G401 (cell line): ENCODE measurements at places on chromosomes 7 and 10.
A peak's percentile ranks its signal among the peaks of the same experiment; 100 is the strongest.

DNA sequence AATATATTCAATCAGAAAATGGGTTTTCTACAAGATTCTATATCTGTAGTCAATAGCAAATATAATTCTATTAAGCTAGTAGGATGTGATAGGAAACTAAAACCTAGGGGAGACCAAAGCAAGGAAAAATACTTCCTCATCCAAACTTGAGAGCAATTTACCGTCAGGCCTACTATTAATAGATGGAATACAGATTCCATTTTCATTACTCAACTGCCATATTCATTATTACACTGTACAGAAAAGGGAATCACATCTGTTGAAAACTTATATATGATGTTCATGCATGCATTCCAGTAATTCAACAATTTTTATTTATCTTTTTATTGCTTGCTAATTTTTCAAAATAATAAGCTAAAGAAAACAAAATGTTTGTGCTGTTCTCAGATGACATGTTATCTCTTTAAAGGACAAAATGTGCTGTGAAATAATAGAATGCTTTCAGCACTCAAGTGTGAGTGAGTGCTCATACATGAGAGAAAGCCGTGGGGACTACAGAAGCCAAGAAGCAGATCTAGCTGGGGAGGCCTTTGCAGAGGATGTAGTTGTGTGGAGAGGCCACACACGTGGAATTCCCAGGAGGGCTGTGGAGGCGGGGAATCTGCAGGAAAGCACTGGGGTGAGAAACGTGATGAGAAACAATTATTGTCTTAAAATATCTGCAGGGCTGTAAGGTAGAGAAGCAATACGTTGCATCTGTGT lies 110.0 kb downstream of the EGFR start:
- DNase-seq, result no peak

DNA sequence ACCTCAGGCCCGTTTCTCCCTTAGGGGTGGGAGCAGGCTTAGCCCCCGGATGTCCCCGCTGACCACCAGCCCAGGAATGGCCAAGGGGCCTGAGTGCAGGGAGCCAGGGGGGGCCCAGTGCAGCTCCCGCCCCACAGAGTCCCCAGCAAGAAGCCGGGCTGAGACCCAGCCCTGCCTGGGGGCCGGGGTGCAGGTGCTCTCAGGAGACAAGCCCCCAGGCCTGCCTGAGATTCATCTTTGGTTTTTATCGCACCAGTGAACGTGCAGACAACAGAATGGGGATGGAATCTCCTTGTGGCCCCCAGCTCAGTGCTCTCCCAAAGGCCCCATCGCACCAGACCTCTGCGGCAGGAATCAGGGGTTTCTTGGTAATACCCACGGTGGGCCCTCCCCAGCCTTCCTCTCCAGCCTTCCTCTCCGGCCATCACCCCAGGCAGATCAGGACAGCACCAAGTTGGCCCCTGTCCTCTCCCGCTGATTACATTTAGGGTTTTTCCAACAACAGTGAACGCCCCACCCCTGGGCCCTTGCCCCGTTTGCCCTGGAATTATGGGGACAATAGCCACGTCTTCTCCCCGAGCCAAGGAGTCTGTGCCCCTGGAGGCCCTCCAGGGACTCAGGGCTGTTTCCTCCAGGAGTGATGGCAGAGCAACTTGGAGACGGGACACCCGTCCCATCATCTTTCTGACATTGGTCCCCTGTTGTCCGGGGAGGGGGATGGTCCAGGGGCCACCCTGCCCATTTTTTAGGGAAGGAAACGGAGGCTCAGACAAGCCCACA lies 22.4 kb downstream of the ADAP1 start:
- no peak for DNase-seq

GRCh38 chr10:104913390-104913789 lies 272.3 kb downstream of the SORCS3 start:
- DNase-seq, result no peak

DNA sequence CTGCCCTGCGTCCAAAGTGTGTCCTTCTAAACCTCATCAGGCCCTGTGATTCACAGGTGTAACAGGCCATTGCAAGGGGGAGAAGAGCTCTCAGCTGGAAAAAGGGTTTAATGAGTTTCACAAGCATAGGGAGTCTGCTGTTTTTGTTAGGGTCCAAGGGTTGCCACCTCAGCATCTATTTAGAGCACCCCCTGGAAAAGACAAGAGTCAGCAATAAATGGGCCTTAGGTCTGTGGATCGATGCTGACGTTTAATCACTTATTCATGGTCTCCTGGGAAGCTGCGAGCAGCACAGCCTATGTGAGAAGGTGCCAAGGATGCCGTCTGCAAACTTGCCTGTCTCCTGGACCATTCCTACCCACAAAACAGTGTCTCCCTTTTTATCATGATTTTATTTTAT lies 78.4 kb upstream of the BAIAP2L1 start:
- no peak for DNase-seq

- no peak for DNase-seq
Measured at GRCh38 chr7:39741942-39742623, 118.7 kb downstream of the RALA start.

DNA sequence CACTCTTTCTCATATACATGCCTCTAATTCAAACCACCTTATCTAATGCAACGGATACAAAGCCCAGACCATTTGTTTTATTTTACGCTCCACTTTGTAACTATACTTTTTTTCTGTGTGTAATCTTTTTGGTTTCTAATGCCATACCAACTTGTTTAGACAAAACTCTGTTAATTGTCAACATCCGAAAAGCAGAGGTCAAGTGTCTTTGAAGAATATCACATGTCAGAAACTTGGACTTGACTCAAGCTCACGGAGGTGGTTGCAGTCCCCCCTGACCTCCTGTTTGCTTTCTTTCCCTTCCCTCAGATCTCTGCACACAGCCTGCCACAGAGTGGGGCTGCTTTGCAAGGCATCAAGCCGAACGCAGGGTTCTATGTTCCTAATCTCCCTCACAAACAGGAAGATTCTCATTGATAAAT lies 698.9 kb downstream of the PARD3 start:
- no peak for DNase-seq

DNA sequence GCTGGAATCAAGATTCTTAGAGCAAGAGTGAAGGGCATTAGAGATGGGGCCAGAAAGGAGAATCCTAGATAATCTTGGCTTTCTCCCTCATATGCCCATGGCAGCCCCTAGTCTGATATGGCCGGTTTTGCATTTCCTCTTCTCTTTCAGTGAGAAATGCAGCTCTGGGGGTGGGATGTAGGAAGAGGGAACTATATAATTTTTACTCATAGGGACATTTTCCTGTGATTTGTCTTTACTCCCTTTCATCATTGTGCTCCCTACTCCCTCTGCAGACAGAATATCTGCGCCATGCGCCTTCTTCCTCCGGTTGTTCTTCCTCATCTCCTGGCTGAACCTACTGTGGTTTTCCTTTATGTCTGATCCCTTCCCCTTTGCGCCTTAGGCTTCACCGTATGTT lies 16.8 kb upstream of the CHCHD1 start:
- no peak for DNase-seq

- no peak for DNase-seq
Measured at GRCh38 chr10:113487154-113487553, 65.7 kb upstream of the HABP2 start.

DNA sequence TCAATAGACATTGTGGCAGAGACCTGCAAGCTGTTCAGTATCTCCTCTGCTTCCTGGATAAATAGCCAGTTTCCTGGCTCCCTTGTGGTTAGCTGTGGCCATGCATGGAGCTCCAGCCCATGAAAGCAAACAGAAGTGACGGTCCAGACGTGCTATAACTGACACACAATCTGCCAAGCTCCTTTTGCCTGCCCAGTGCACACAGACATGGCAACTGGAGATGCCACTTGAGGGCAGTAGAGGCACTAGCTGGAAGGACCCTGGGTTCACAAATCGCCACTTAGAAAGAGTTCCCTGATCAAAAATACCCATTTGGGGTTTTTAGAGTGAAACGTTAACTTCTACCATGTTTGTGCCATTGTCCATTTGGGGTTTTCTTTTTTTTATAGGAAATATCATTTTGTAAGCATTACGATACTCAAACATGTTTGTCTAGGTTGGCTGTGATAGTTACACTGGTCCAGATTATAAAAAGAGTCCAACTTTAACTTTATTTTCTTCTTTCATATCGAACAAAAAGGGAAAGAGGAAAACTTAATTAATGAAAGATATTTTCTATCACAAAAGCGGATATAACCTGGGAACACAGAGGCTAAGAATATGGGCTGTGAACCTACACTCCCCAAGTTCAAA lies 31.3 kb downstream of the KIN start:
- peak; percentile 12 for DNase-seq

- no peak for DNase-seq
Measured at GRCh38 chr7:70372768-70373515, 759.0 kb upstream of the GALNT17 start.

GRCh38 chr7:25305831-25306230 lies 77.5 kb upstream of the NPVF start:
- no peak for DNase-seq

GRCh38 chr10:70053218-70053840 lies 683 bp downstream of the MACROH2A2 start:
- DNase-seq, result no peak

DNA sequence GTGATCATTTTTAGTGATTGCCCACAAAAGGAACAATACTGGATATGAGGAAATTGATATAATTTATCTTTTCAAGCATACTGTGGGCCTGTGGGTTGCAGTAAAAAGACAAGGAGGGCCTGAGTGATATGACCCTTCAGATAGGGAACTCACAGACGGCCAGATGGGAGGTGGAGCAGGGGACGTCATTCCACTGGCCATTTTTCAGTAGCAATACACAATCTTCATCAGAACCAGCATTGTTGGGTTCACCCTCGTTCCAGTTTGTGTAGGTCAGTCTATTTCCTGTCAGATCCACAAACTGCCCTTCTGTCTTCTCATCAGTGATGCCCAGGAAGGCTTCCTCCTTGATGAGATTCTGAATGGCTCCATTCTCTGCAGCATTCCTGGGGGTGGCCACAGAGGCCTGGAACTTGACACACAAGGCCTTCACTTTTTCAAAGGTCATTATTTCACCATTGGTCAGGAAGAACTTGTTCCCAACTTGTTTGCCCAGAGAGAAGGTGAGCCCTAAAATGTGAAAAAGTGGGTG lies 4.5 kb downstream of the MBL2 start:
- no peak for DNase-seq

DNA sequence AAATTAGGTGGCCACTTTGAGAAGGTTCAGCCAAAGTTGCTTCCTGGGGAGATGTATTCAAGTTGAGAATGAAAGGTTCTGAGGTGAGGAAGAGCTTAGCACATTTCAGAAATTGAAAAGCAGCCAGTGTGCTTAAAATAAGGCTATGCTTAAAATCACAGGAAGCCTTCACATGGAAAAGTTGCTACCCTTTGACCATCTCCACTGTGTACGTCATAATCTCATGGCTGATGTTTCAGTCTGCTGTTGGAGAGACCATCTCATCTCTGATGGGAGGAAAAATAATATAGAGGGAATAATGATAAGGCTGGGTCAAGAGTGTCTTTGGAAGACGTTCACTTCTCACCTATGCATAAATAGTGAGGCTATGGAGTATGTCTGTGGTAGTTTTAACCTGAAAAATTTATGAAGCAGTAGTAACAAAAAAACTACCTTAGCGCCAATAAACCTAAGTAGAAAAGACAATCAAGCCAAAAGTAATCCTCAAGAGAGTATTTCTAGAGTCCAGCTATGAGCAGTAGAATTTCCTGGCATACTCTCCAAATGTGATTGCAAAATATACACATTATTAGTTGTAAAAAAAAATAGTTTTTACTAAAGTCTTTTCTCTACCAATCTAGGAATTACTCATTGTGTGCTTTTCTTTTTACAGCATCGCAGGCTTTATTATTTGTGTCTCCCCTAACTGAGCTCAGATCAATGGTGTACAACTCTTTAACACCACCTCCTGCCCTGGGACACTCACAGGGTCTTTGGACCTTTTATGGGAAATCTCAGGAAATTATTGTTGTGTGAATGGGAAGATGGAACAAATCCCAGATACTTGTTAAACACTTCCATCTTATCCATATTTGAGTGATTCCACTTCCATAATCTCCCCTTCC lies 435.2 kb upstream of the LRGUK start:
- DNase-seq, result no peak

DNA sequence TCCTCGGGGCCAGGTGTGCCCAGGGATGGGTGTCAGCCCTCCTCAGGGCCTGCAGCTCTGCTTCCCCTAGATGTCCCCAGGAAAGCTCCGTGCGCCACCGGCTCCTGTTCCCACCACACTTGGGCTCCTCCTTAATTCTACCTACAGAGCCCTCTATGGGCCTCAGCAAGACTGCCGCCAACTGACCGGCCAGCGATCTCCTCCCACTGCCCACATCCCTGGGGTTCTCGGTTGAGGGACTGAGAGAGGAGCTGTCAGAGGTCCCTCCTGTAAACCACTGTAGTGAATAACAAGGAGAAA lies 5.3 kb upstream of the LDB3 start:
- no peak for DNase-seq

GRCh38 chr10:22503315-22504088 lies 158.2 kb downstream of the SPAG6 start:
- no peak for DNase-seq

DNA sequence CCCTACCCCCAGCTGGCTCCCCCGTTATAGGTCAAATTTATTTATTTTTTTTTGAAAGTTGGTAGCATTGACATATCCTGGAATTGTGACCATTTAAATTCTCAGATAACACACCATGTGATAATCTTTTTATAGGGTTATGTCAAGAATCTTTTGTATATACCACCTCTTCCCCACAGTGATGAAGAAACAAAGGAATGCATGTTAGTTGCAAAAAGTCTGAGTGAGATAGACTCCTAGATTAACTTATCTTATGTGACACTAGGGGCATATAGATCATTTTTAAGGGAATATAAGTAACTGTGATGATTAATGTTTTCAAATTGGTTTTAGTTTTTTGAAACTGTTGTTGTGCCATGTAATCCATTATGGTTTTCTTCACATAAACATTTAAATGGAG lies 68.3 kb downstream of the MLLT10 start:
- no peak for DNase-seq

DNA sequence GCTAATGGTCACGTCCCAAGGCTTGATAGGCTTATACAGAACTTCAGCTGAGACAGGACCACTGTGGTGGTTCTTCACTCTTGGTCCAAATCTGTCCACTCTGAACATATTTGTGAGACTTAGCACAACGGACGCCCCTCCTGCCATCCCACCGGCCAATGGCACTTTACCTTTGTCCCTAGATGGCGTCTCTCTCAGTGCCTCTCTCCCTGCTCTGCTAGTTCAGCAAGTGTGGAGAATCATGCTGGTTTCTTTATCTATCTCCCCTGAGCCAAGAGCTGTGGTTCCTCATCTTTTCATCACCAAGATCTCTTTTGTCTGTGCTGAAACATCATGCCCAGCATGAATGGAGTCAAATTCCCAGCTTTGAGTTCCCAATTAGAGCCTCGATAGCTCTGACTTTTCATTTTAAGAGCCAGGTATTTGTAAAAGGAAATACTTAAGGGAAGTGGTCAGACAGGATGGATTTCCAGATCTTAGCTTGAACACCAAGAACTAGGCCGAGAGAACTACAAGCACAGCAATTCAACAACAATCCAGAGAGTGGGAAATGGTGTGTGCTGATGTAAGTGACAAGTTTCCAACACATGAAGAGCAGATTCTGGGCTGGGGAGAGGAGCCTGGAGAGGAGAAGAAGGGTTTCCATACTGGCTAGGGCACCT lies 69.5 kb downstream of the ZNF800 start:
- DNase-seq, result no peak
